CD4-positive, alpha-beta T cell treated with Interleukin-15 for 4 hours (primary cell): ENCODE measurements at places on chromosomes 6 and 20.

- no peak for DNase-seq
Observed at GRCh38 chr6:168196385-168196860, 117.4 kb upstream of the FRMD1 start.

DNA sequence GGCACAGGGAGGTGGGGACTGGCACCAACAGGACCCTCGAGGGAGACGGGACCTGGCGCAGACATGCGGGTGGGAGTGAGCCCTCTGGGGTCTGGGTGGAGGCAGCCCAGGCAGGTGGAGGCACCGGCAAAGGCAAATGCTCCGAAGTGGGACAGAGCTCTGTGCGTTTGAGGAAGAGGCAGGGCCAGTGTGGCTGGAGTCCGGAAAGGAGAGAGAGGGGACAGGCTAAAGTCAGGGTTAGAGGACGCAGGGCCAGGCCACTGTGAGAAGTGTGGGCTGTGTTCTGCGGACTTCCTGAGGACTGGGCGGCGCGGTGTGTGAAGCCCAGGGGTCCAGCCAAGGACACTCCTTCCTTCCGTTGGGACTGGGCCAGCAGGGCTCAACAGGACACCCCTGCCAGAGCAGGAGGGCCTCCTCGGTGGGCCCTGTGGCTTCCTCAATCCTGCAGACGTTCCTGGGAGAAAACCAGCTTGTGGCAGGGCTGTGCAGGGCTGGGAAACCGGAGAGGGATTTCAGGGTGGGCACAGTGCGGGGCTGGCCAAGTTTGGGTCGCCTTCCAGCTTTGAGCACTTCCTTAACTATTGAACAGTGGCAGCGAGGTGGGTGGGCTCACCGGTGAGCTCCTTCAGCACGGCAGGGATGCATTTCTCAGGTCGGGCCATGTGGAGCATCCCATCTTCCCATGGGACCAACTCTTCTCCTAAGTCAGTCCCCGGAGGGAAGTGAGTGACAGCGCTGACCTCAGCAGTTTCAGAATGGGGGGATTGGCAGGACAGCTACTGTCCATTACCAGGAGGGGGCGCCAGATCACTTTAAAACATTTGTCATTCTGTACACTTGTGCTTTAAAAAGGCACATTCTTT lies 22.5 kb downstream of the MOCS3 start:
- DNase-seq = peak; percentile 61

- no peak for DNase-seq
Observed at GRCh38 chr6:18973251-18973650, 586.1 kb downstream of the RNF144B start.

GRCh38 chr20:44576297-44576696 lies 6.1 kb upstream of the PKIG start:
- no peak for DNase-seq

GRCh38 chr6:147135211-147135681 lies 69.0 kb upstream of the STXBP5 start:
- no peak for DNase-seq

- no peak for DNase-seq
Observed at GRCh38 chr6:42302411-42302810, 84.8 kb upstream of the MRPS10 start.

- no peak for DNase-seq
Observed at GRCh38 chr6:13524801-13525508, 37.6 kb upstream of the GFOD1 start.

- no peak for DNase-seq
Observed at GRCh38 chr6:24898676-24899075, 37.1 kb downstream of the RIPOR2 start.

DNA sequence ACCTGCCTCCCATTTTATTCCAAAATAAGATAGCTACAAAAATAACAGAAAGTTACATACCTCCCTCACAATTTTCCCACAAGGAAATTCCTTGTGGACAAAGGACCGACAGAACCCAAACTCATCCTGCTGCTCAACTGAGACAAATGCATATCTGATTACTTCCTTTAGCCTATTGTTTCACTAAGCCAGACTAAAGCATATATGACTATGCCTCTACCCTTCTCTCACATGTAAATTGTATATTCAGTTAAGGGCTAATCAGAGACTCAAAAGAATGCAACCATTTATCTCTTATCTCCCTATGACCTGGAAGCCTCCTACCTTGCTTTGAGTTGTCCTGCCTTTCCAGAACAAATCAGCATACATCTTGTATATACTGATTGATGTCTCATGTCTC lies 72.1 kb downstream of the MANEA start:
- DNase-seq = no peak

DNA sequence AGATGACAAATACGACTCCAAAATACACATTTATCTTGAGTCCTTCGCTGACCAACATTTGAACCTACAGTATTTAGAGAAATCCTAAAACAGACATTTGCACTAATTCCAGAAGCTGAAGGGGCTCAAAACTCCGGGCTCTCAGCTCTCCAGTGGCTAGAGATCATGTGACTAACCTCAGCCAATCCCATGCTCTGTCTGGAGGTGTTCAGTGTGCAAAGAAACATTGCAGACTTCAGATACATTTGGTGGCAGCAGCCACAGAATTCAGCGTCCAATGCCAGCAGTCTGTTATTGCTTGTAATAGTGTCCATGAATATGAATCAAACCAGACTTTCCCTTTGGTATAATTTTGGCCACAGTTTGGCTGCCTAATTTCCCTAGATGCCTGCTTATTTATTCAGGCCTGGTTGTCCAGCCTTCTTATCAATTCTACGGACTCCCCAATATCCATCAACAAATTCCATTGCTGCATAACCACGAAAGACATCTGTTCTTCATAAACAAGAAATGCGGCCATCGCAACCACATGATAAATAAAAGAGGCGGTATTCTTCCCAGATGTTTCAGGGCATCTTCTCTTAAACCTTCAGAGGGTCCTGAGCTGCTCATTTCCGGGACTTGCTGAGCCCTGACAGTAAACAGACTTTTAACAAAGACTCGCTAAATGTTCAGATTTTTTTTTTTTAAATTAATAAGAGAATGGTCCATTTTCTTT lies 14.5 kb upstream of the CYP24A1 start:
- DNase-seq = no peak

DNA sequence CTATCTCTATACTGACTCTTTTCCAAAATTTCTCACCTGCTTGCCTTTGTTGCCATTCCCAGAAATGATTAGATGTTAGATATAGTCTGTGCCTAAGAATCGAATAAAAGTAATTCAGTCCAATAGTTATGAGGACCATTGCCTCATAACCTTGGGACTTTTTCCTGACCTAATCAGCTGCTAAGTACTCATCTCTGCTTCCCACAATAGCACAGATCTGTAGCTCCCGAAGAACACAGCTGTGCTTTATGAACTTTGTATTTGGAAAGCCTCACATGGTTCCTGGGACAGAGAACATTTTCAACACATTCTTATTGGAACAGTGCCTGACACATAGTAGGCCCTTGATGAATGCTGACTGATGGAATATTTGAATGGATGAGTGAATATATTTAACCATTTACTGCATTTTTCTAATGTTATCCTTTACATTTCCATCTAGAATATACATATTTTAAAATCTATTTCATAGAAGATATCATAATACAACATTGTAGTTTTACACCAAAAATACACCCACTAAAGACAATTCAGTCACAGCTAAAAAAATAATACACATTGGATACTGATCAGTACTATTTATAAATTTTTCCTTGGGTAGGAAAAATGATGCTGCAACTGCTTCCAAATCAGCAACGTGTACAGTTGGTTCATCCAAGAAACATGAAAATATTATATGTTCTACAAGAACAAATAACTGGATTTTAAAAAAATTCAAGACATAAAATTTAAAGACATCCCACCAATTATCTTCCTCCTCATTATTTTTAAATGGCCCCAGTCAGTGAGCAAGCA lies 53.9 kb downstream of the HS3ST5 start:
- DNase-seq = no peak

GRCh38 chr6:7865781-7866180 lies 44.8 kb downstream of the TXNDC5 start:
- DNase-seq = no peak
